ENCODE measurements at places on chromosomes 2 and 18.
A peak's percentile ranks its signal among the peaks of the same experiment; 100 is the strongest.

DNA sequence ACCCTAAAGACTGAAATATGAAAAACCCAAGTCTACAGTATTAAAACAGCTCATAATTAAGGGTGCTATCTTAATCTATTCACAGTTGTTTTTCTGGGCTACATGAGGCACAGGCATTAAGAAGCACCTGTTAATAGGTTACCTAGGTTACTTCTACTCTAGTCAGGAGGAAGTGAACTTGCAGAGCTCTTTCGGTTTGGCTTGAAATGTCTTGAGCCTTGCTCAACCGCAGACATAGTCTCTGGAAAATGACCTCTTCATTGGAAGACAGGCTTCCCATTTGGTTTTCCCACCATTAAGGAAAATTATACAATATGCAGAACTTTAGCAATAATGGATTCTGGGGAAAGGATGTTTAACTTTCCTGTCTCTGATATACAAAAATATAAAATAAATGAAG is 142.3 kb upstream of the KCNJ3 start:
- no peak for DNase-seq

DNA sequence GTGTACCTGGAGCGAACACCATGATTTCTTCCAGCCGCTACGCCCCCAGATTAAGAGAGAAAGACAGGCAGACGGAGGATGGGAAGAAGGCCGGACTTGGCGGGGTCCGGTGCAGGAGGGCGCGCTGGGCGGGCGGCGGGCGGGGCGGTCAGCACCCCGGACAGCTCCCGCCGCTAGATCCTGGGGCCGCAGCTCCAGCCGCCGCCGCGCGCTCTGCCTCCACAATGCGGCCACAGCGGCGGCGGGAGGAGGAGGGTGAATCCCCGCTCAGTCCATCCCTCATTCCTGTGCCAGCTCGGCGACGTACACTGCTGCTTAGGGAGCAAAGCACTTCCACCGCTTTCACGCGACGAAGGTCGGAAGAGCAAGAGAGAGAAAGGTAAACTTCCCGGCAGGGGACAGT is at the start of gene AKAIN1:
AKAIN1 (minus strand) TSS at position 226 of the 403 bp plus-strand sequence; CDS start at position 22, 204 bp downstream.
- peak; percentile 73 for DNase-seq

GRCh38 chr18:710418-711300 is 1.8 kb downstream of the ENOSF1 start:
- DNase-seq: no peak

- DNase-seq: no peak
These were observed 87.1 kb upstream of the TFCP2L1 start for GRCh38 chr2:121372082-121372481.
